ENCODE measurements at places on chromosomes 3 and 15. TPM values are rescaled to one million over a fixed set of nuclear protein-coding genes. Genes with fewer than 3 reads are reported as not detected.

The UTS2B gene
- not detected for total RNA-seq

The FEZF2 gene
- not detected for total RNA-seq

The SCAANT1 gene
- not detected for total RNA-seq

The TYRO3 gene
- 1.3 TPM for total RNA-seq

The STRC gene
- total RNA-seq: 0.36 TPM

The SLC28A1 gene
- not detected for total RNA-seq

The CACNA2D3 gene
- not detected for total RNA-seq

The PRSS50 gene
- not detected for total RNA-seq

The ZNF501 gene
- 1.9 TPM for total RNA-seq

The WDR93 gene
- total RNA-seq: not detected

The TNNC1 gene
- 0.27 TPM for total RNA-seq

The GHSR gene
- total RNA-seq: not detected

The HAPLN3 gene
- total RNA-seq: 92.4 TPM

The ARIH2 gene
- 119 TPM for total RNA-seq

The GOLGA6L4 gene
- total RNA-seq: 2.1 TPM

Data from T-helper 2 cell treated with Interferon-gamma antibody and Interleukin-4, amounts not matched to agents 100 ng/mL and 5 ng/mL, for 36 hours (primary cell).